Inflammatory macrophage (primary cell): ENCODE measurements at places on chromosomes 13 and 19.

DNA sequence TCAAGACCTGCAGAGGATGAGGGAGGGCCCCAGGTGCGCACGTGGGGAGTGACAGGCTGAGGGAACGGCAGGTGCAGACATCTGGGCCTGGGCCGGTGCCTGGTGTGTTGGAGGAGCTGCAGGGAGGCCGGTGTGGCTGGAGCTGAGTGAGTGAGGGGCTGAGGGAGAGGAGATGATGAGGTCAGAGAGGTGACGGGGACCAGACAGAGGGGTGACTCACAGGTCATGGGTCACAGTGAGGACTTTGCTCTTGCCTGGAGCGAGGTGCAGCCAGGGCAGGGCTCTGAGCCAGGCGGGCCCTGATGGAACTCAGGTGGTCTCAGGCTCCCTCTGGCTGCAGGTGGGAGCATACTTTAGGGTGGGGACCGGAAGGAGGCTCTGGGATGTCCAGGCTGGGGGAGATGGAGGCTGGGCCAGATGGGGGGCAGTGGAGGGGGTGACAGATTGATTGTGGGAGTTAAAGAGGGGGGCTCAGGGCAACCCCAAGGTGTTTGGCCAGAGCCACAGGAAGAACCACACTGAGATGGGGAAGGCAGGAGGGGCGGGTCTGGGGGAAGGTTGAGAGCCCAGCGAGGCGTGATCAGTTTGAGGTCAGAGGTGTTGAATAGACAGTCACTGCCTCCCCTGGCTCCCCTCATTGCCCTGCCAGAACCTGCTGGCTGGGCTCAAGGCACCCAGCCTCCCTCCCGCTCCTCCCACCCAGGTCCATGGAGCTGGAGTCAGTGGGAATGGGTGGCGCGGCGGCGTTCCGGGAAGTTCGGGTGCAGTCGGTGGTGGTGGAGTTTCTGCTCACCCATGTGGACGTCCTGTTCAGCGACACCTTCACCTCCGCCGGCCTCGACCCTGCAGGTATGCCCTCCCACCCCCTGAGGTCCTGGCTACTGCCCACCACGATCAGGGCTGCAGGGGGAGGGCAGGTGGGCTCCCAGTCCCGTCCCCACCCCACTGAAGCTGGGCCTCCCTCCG, 8.4 kb downstream of the ARHGAP33 start:
- no peak for DNase-seq

- no peak for DNase-seq
Measured at GRCh38 chr13:34611671-34612070, 330.4 kb upstream of the NBEA start.

GRCh38 chr19:46620716-46621115, 4.2 kb downstream of the PTGIR start:
- no peak for DNase-seq

DNA sequence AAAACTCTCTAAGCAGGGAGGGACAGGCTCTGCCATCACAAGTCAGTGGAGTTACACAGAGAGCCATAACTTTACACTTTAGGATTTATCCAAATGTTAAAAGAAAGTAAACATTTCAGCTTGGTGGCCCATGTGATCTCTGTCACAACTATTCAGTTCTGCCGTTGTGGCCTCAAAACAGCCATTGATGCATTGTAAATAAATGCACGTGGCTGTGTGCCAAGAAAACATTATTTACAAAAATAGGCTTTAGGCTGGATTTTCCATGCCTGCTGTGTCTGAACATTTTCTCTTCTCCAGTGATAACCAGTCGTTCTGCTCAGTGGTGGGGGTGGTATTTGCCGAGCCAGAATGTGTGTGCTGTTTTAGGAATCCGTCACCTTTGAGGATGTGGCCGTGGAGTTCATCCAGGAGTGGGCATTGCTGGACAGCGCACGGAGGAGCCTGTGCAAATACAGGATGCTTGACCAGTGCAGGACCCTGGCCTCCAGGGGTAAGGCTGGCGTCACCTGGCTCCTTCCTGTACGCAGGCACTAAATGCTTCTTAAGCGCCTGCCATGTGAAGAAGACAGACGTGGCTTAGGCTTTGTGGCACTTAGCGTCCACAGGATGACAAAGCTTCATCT, 4.9 kb downstream of the ZNF333 start:
- no peak for DNase-seq

DNA sequence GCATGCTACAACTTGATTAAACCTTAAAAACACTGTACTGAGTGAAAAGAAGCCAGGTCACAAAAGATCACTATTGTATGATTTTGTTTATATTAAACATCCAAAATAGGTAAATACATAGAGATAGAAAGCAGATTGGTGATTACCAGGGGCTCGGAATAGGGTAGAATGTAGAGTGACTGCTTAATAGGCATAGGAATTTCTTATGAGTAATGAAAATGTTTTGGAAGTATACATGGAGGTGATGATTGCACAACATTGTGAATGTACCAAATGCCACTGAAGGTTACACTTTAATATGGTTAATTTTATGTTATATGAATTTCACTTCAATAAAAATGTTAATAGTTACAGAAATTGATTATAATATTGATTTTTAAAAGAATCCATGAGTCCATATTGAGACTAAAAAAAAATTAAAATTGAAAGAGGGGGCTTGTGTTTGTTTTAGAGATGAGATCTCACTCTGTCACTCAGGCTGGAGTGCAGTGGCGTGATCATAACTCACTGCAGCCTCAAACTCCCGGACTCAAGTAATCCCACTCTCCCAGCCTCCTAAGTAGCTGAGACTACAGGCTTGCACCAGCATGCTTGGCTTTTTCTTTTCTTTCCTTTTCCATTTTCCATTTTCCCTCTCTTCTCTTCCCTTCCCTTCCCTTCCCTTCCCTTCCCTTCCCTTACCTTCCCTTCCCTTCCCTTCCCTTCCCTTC, 85.1 kb downstream of the FNDC3A start:
- DNase-seq: no peak
